ENCODE measurements at places on chromosomes 11 and 22.

DNA sequence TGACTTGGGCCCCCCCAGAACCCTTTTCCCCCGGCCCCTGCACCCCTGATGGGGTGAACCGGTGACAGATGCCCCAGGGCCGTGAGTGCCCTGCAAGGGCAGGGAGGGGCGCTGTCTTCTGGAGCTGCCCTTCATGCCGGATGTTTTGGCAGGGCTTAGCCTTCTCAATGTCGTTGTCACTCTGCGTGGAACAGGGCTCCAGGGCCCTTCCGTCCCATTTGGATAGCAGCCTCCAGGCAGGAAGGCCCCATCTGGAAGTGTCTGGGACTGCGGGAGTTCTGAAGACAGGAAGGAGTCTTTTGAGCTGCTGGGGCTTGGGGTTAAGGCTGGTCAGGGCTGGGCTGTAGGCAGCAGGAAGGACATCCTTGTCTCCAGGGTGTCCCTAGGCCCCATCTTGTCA is 4.6 kb downstream of the FRMD8 start:
- no peak for DNase-seq

DNA sequence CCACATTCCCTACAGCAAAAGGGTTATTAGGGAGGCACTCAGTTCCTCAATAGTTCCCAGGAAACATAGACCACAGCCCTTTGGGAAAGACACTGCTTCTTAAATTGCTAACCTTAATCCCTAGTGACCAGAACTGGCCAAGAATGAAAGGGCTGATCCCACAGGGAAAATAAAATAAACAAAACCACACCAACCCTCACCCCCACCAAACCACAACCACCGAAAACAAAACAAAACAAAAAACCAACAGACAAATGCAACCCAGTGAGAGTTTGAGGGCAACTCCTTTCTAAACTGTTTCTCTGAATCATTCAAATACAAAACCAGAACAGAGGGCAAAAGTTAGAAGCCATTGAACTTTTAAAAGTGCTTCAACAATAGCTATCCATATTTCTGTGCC is 57.2 kb downstream of the NAV2 start:
- no peak for DNase-seq

DNA sequence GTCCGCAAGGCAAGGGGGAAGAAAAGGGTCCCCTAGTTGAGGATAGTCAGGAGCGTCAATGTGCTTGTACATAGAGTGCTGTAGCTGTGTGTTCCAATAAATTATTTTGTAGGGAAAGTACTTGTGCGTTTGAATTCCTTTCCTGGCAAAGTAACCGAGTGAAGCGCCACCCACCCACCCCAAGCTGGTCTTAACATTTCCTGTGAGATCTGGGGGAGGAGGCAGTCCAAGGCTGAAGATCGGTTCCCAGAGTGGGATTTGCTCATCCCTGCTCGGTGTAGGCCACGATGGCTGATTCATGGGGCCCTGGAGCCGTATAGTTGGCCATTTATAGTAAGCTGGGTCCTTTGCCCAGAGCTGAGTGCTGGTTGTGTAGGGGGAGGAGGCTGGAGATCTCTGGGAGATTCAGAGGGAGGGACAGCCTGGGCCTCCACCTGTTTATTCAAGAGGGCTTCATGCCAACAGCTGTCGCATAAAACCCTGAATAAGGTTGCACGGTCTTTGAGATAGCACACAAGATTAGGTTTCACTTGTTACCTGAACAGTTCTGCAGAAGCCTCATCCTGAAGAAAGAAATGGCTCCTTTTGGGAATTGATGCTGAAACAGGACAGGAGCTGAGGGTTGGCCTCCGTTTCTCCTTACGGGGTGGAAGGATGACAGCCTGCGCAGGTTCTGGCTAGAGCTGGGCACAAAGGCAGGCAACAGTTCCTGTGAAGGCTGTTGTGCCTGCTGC is 2.4 kb downstream of the ATF4 start:
- DNase-seq, result peak; percentile 48

DNA sequence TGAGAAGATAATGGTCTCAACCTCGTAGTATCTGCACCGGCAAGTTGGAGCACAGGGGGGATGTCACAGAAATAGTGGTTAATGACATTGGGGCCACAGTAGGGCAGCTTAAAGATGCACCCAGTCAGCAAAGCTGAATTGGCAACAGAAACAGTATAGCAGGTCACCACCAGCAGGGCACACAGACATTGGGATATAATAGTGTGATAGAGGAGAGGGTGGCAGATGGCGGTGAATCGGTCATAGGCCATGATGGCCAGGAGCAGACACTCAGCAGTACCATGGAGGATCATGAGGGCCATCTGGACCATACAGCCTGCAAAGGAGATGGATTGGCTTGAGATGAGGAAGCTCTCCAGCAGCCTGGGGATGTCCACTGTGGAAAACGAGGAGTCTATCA is 106.0 kb upstream of the OR9Q1 start:
- DNase-seq, result no peak

DNA sequence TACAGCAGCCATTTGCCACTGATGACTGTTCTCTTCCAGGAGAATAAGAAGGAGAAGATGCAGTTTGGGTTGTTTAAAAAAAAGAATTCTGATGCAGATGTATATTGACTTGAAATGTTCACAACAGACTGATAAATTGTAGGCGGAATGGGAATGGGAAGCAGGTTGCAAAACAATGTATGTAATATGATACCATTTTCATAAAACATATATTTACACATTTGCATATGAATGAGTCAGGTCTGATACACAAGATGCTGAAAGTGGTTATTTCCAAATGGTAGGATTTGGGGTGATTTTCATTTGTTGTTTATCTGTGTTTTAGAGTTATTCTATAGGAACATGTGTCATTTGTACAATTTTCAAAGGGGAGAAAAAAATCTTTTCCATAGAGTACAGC is 9.0 kb upstream of the RCN1 start:
- DNase-seq, result no peak

Measured in dermis microvascular lymphatic vessel endothelial cell (primary cell).